Stimulated activated CD8-positive, alpha-beta memory T cell treated with anti-CD3 and anti-CD28 coated beads, Interleukin-7, amount 100 ng/mL, for 1 hour (primary cell): ENCODE measurements at places on chromosomes 1 and 21.

DNA sequence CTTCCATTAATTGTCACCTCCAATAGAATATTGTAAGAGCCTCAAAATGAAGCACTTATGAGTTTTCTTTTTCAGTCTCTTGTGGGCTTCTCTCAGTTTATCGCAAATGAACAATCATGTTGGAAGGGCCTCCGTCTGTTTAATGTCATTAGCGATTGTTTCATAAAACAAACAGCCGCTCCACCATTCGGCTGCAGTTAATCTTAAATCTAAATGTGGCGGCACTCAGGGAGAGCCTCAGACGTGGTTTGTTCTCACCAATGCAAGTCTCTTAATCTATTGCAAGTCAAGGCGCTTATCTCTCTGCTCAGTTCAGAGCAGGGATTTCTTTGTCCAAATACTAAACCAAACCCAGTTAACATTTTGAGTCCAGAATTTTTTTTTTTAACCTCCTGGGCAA, 34.9 kb upstream of the ESRRG start:
- DNase-seq, result no peak

DNA sequence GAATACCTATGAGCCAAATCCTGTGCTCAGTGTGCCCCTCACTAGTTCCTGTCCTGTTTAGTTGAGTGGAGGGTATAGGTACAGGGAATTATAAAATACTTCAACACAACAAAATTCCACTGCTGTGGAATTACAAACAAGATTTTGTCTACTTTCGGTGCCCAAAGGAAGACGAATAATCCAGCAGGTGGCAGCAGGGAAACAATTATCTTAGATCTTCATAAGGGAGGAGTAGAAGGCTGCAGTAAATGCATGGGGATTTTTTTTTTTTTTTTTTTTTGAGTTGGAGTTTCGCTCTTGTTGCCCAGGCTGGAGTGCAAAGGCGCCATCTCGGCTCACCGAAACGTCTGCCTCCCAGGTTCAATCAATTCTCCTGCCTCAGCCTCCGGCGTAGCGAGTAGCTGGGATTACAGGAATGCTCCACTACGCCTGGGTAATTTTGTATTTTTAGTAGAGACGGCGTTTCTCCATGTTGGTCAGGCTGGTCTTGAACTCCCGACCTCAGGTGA, 2.0 kb upstream of the PIP5K1A start:
- DNase-seq, result no peak

- no peak for DNase-seq
Measured at GRCh38 chr1:164983023-164983650, 373.4 kb downstream of the LMX1A start.

DNA sequence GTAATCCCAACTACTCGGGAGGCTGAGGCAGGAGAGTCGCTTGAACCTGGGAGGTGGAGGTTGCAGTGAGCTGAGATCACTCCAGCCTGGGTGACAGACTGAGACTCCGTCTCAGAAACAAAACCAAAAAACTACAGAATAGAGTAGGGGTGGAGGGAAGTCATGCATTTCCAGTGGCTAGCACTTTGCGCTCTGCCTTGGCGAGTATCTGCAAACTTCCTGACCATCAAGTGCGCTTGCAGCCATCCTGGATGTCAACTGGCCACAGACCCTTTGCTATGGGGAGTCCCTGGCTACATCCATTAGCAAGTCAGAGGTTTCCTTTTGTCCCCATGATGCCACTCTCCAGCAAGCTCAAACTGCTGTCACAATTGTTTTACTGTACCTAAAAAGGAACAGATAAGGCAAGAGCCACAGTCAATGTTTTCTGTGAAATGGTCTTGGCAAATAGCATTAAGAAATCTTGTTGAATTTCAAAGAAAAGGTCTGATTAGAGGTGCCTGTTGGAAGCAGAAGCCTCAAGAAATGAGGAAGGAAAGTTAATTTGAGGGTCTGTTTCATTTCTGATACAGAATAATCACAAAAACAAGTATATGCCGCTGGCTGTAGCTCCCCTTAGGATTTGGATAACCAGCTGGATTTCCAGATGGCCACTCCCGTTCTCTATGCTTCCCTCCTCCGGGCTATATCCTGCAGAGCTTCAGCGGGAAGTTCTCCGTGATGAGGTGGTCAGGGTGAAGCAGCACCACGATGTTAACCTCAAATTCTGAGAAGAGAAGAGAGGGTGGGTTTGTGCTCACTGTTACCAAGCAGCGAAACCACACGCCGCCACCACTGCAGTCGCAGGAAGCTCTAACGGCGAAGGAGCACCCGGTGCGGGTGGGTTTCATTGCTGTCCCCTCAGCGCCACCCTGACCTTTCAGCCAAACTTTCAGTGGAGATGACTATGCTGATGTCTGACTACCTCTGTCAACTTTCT, 42.0 kb downstream of the VPS26C start:
- no peak for DNase-seq

DNA sequence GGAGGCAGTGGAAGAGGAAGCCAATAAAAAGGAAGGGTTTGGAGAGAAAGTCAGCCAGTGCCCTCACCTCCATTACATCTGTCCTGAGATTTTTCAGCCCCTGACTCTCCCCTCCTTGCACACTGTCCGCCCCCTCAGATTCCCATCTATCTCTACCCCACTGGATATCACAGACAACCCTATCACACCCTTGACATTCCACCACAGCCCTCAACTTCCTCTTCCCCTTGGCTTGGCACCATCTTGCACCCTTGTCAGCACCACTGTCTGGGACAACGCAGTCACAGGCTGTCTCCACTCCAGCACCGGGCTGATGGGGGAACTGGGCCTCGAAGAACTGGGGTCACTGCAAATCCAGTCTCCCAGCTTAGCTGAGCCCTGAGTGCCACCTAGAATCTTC, 14.2 kb upstream of the PLEKHA6 start:
- DNase-seq, result no peak

- DNase-seq, result no peak
Measured at GRCh38 chr1:70866542-70867264, 180.9 kb downstream of the PTGER3 start.

DNA sequence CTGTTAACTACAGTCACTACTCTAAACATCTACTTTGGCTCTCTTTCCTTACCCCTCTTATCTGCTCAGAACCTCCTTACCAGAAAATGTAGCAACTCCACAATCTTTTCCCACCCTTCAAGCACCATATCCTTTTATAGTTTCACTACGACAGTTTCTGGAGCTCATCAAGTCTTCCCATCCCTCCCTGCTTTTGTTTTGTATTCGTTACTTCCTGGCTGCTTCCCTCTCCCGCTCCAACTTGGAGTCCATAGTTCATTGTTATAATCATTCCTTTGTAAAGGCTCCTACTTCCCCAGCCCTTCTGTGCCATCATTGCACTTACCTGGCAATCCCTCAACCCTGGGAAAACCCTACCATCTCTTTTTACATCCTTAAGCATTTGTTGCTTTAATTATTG, 18.0 kb downstream of the MPZL1 start:
- DNase-seq, result no peak

DNA sequence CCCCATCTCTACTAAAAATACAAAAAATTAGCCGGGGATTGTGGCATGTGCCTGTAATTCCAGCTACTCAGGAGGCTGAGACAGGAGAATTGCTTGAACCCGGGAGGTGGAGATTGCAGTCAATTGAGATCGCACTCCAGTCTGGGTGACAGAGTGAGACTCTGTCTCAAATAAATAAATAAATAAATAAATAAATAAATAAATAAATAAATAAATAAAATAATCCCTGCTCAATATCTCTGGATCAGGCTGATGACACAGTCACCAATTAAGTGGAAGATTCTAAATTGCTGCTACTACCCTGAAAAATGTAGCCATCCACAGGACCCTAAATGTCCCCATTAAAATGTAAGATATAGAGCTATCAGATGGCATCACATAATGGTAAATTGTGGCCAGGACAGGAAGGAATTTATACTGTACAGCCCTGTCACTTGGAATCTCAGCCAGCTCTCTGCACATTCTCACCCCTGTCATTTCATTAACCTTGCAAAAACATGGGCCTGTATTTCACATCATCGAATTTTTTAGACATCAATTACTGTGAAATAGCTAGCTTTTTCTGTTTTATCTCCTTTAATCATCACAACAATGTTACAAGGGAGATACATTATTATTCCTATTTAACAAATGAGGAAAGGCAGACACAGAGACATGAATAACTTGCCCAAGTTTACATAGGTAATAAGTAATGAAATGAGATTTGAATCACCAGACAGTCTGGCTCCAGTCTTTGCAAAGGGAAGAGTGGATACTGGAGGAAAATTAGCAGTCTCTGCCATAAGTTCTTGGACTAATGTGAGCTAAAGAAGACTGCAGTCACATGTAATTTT, 56.7 kb upstream of the NTPCR start:
- no peak for DNase-seq

GRCh38 chr1:28136922-28137613, 39.4 kb downstream of the PTAFR start:
- no peak for DNase-seq

- DNase-seq, result no peak
Measured at GRCh38 chr1:243452092-243452491, 196.3 kb downstream of the SDCCAG8 start.

DNA sequence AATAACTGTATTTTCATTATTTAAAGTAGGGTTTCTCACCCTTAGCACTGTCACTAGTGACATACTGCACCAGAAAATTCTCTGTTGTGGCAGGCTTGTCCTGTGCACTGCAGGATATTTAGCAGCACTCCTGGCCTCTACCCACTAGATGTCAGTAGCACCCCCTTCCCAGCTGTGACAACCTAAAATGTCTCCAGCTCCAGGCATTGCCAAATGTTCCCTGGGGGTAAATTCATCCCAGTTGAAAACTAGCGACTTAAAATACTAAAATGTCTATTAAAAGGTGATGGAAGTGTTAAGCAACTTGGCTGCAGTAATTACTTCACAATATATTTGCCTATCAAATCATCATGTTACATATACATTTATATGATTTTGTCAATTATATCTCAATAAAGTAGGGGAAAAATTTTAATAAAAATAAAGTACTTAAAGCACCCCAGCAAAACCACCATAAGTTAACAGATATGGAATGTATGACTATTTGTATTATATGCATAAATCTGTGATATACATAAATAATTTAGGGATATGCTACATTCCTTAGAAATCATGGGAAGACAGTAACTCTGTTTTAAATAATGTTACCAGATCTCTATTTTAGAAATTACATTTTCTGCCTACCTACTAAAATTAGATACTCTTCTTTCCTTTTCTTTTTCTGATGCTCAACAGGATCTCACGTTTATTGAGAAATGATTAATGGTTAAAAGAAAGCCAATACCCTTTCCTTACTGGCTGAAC, 74.6 kb downstream of the ARID4B start:
- DNase-seq, result no peak

DNA sequence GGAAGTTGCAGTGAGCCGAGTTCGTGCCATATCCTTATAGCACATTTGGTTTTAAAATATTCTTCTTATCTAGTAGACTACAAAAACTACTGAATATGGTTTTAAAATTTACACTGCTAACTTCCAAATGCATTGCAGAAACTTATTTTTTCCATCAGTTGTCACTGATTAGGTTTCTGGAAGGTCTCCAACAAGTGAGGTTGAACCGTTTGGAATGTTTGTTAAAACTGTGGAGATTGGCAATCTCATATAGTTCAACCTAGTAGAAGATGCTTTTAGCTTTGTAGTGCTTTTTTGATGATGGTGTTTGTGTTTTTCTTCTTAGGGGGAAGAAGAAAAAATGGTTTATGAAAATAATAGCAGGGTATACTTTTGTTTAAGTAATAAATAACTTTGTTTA, 12.9 kb downstream of the CENPF start:
- no peak for DNase-seq

DNA sequence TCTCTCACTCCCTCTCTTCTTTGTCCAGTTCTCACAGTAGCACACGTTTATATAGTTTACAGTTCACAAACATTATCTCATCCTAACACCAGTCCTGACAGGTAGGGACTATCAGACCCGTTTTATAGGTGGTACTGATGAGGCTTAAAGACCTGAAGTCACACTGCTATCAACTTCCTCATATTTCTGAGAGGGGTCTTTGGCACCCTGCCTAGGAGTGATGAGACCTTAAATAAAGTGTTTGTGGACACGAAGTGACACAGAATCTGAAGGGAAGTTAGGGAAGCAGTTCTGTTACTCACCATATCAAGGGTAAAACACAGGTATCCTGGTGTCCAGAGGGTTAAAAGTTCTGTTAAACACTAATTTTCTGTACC, 590 bp upstream of the TACSTD2 start:
- no peak for DNase-seq

- DNase-seq, result no peak
Measured at GRCh38 chr1:56418151-56418631, 161.2 kb downstream of the PLPP3 start.

DNA sequence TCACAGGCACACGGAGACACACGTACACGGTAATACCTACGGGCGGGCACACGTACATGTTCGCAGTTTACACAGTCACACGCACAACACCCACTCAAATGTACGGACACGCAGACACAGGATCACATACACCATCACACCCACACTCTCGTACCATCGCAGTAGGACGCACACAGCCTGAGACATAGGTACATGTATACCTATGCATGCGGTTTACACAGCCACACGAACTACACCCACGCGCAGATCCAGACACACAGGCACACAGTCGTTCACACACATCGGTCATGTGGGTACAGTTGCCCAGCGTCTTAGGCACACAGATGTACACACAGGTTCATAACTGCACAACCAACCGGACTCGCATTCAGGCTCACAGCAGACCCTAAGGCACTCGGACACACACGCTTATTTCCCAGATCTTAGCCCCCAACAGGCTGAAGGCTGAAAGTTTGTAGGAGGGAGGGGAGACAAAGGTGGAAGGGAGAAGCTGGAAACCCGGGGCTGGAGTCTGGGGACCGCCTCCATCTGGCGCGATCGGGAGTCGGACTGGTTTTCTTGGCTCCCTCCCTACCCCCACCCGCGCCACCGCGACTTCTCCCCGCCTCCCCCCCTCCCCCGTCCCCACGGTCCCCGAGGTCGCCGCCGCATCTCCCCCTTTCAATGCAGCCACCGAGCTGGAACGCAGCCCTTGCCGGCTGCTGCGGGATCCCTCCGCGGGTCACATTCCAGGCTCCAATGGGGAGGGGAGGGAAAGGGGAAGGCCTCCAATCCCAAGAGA, 51.9 kb upstream of the SYNC start:
- no peak for DNase-seq

DNA sequence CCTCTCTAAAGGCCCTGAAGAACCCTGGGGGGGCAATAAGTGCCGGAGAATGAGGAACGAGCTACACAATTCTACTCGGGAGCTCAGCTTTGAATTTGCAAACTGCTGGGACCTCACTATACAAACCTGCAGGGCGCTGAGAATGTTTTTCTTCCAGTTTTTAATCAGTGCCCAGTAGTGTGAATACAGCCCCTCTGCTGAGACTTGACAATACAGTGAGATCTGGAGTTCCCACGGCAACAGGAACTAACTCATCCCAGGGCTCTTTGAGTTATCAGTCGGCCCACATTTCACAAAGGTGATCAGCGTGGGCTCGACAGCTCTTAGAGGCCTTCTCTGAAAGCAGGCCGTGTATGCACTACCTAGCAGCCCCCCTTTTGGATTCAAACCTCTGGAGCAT, 41.7 kb downstream of the TMEM53 start:
- no peak for DNase-seq

DNA sequence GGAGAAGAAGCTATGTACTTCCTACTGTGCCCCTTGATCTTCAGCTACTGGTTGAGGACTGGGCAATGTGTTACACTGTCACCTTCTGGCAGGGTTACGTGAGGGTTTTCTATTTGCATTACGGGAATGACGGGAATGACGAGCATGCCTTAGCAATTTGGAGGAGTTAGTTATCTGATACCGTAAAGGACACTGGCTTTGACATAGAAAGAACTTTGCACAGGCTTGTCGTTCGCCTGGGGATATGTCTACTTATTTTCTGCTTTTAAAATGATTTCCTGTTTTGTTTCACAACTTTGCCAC, 19.8 kb upstream of the ACBD6 start:
- no peak for DNase-seq
